ENCODE measurements at places on chromosomes 16 and 17.
A peak's percentile ranks its signal among the peaks of the same experiment; 100 is the strongest.

- peak; percentile 96 for DNase-seq
Observed at GRCh38 chr17:39144416-39144840, 7.0 kb downstream of the PLXDC1 start.

DNA sequence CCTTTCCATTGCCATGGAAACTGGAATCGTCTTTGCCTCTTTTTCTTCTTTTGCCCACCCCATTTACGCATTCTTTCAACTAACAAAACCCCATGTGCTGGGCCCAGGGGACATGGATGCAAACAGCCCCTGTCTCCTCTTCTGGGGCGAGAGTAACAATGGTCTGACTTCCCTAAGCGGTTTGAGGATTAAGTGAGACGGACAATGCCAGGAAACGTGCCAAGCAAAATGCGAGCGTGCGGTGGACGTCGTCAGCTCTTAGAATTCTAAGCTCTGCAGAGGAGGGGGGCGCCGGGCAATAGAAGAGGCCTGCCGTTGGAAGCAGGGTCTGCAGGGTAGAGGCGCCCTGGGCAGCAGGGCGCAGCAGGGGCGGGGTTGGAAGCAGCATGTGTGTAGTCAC, 42.4 kb upstream of the JPH3 start:
- DNase-seq, result peak; percentile 26

GRCh38 chr16:21084631-21085225, 65.9 kb downstream of the DNAH3 start:
- no peak for DNase-seq

- no peak for DNase-seq
Observed at GRCh38 chr16:83623892-83624291, 183.9 kb upstream of the HSBP1 start.

GRCh38 chr17:56317351-56318208, 164.3 kb downstream of the ANKFN1 start:
- DNase-seq, result no peak

DNA sequence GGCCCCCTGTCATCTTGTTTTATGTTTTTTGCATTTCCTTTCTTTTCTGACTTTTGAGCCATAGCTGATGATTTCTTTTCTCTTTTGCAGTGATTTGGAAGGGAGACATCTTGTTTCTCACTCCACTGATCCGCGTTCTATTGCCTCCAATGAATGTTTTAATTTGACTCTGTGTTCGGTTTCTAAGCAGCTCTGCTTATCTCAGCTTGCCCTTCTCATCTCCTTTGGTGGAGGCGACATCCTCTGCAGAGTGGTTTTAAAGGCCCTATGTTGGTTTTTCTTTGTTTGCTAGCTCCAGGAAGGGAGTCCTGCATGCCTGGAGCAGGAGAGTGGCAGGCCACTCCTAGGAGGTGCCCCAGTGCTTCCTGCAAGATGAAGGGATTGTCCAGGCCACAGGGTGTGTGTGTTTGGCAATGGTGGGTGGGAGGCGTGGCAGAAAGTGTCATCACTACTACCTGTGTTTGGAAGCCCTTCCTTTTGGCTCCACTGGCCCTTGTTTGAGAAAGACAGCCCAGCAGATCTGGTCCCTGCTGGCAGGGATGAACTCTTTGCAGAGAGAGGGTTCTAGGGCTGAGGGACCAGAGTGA, 13.6 kb downstream of the SMPD3 start:
- no peak for DNase-seq

GRCh38 chr17:64135000-64135399, 5.1 kb upstream of the ERN1 start:
- no peak for DNase-seq

- DNase-seq, result peak; percentile 13
Observed at GRCh38 chr16:82136956-82137821, 32.8 kb downstream of the MPHOSPH6 start.

DNA sequence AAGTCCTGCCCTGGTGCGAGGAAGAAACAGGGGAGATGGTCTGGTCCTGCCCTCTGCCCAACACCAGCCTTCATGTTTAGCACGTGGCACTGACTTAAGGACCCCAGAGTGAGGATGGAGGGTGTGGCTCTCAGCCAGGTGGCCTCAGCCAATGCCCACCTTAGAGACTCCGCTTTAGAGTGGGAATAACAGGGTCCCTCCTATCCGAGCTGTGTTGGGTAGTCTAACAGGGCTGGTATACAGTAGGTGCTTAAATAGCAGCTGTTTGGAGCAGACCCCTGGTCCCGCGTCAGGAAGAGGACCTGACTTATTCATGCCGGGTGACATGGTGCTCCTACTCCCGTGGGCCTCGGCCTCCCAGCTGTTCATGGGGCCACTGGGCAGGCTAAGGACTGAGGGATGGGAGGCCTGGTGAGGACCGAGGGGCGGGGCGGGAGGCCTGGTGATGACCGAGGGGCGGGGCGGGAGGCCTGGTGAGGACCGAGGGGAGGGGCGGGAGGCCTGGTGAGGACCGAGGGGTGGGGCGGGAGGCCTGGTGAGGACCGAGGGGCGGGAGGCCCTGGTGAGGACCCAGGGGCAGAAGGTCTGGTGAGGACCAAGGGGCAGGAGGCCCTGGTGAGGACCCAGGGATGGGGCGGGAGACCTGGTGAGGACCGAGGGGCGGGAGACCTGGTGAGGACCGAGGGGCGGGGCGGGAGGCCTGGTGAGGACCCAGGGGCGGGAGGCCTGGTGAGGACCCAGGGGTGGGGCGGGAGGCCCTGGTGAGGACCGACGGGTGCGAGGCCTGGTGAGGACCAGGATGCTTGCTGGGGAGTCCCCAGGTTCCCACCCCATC, 7.6 kb downstream of the ZFPM1 start:
- no peak for DNase-seq

GRCh38 chr17:39486242-39486641, 25.0 kb downstream of the CDK12 start:
- DNase-seq, result no peak

DNA sequence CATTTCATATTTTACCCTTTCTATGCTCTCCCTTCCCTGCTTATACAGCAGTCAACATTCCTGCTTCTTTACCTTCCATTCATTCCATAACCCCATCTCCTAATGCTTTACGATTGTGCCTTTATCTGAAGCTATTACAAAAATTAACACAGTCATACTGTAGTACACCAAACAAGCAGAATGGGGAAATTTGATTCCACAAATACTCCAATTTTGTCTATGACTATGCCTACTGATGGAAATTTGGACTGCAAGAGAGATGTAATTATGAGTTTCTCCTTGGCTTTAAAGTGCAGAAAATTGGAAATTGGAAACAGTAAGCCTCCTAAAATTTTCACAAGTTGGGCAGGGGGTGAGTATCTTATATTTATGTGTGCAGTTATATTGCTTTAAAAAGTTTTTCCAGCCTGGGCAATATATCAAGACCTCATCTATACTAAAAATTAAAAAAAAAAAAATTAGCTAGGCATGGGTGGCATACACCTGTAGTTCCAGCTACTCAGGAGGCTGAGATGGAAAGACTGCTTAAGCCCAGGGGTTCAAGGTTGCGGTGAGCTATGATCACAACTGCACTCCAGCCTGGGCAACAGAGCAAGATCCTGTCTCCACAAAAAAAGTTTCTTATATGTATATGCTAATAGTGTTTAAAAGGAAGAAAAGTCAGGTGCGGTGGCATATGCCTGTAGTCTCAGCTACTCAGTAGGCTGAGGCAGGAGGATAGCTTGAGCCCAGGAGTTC, 3.0 kb downstream of the APPBP2 start:
- DNase-seq, result no peak

DNA sequence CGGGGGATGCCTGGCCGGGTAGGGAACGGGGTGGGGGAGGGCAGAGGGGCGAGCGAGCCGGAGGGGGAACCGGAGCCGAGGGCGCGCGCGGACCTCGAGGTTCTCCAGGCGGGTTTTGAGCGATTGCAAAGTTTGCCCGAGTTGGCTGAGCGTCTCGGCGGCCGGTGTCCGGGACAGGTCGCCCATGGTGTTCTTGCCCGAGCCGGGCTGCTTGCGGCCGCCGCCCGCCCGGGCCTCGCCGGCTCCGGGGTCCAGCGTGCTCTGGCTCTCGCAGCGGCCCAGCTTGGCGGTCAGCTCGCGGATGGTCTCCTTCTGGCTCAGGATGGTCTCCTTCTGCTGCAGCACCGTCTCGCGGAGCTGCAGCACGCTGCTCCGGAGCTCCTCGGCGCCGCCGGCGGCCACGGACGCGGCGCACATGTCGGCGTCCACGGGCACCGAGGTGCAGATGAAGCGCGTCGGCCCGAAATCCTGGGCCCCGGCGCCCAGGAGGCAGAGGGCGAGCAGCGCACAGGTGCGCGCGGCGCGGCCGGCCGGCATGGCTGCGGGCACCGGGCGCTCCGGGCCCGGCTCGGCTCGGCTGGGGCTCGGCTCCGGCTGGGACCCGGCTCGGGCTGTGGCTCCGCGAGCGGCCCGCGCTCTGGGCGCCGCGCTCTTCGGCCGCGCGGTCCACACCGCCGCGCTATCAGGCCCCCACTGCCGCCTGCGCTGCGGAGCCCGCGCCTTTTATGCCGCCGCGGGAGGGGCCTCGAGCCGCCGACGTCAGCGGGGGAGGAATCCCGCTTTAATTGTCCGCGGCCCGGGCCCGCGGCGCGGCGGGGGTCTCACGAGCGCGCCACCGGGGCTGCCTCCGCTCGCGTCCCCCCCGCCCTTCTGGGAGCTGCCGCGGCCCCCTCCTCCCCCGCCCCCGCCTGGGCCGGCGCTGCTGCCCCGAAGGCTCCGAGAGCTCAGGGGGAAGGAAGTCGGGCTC, at the start of gene NPTX1:
TSS of gene NPTX1 (minus strand) at position 698 of the 967 bp plus-strand sequence. CDS start at position 537, 161 bp downstream.
- DNase-seq, result no peak

GRCh38 chr16:11258553-11259492, 2.8 kb upstream of the SOCS1 start:
- DNase-seq, result peak; percentile 53

DNA sequence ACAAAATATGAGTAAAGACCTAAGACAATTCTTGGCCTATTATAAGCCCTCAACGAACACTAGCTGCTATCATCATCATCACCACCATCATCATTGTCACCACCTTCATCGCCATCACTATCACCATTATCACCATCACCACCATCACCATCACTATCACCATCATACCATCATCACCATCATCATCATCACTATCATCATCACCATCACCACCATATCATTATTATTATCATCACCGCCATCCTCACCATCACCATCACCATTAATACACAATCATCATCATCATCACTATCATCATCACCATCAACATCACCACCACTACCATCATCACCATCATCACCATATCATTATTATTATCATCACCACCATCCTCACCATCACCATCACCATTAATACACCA, 82.5 kb downstream of the RGS9 start:
- DNase-seq, result no peak

- no peak for DNase-seq
Observed at GRCh38 chr17:56416682-56417351, 176.7 kb upstream of the NOG start.
